Fibroblast of skin of scalp (primary cell): ENCODE measurements at places on chromosomes 3 and 15.

DNA sequence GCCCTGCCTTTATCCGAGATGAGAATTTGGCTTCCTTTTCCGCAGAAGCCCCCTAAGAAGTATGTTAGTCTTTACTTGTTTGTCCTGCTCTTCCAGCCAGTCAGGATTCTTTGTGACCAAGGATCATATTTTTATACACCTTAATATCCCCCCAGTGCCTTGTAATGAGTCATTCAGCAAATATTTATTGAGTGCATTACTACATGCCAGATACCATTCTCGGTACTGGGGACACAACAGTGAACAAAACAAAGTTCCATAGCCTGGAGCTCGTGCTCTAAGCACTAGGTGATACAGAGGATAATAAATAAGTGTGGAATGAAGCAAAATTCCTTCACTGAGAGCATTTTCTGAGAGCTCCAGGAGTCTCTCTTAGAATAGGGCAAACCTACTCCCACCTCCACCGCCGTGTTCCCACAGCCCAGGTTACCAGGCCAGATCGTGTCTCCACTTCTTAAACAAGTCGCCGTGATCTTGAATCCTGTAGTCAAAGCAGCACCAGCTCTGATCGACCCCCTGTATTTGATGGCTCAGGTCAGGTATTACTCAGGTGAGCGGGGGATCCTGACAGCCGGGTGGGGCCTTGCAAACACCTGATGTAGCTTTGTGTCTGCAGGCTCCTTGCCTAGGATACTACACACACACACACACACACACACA lies 18.5 kb downstream of the TTC21A start:
- DNase-seq = peak; percentile 36

DNA sequence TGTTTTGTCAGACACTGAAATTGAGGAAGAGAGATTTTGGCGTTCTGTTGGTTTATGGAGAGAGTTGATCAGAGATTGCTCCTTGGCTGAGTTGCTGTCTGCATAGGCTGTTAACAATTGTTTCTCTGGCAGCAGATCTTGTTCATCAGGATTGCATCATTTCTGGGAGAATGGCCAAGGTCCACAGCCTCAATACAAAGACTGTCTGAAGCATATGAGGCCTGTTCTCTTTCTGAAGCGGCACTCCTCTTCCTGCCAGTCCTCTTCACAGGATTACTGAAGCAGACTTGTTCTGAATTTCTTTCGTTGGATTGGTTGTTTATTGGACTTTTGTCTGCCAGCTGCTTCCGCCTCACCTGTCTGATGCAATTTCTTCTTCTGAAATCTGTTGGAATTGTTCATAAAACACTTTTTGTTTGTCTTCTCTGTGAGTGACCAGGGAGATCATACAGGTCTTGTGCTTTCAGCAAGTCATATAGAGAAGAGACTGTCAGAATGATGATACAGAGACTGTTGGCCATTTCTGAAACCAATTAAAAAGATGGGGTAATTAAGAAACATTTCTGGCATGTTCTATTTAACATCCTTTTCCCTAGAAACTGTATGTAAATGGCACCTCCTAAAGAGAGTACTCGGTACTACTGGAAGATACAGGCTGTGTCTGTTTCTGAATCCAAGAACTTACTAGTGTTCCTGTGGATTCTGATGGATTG lies 25.5 kb downstream of the SETD5 start:
- peak; percentile 98 for DNase-seq

GRCh38 chr15:90414408-90415028 lies 26.5 kb downstream of the IQGAP1 start:
- peak; percentile 92 for DNase-seq

GRCh38 chr15:62482785-62483429 lies 317.8 kb upstream of the C2CD4B start:
- DNase-seq = peak; percentile 62

DNA sequence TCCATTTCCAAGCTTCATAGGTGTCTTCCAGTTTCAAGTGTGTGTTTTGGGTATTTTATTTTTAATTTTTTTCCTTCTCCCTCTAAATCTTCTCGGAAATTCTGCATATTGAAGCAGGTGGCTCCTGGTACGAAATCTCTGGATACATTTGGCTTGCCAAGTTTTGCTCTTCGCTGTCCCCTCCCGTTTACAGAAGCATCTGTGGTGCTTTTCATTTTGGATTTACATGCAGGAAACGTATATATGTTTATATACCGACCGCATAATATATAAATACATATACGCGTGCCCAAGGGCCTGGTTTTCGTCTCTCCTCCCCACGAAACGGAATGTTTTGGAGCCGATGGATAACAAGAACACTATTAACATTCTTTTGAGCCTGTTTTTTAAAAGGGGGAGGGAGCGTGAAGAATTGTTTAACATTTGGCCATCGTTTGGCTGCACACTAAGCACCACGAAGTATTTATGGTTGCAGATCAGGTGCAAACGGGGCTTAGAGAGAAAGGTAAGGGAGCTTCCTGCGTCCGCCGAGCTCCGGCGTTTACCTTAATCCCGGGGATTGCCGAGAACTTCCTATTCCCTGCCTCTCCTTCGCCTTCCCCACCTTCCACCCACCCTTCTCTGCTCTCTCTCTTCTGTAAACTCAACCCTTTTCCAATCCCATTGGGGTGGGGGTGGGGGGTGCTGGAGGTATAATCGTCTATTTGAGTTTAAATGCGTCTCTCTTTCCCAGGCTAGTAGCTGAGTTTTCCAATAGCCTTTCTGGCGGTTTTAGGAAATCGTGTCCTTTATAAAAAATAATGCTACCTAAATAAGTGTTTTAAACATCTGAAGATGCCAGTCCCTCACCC lies 1.1 kb upstream of the NLGN1 start:
- no peak for DNase-seq

- DNase-seq = no peak
Observed at GRCh38 chr3:79310016-79310415, 457.8 kb downstream of the ROBO1 start.

- no peak for DNase-seq
Observed at GRCh38 chr3:38560996-38561717, 65.0 kb downstream of the EXOG start.

DNA sequence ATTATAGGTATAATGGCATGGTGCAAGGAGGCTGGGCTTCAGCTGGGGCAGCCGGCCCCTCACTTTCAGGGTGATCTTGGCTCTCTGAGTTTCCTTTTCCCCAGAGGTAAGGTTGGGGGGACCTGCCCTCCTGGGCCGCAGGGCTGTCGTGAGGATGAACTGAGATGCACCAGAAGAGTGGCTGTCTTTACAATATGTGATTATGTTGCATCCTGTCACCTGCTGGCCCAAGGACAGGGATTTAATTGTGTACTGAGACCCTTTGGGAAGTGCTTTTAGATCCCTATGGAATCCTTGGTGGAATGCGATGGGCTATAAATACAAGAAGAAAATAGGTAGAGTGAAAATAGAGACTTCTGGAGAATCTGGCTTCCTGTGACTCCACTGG lies 22.1 kb downstream of the ANAPC13 start:
- no peak for DNase-seq

DNA sequence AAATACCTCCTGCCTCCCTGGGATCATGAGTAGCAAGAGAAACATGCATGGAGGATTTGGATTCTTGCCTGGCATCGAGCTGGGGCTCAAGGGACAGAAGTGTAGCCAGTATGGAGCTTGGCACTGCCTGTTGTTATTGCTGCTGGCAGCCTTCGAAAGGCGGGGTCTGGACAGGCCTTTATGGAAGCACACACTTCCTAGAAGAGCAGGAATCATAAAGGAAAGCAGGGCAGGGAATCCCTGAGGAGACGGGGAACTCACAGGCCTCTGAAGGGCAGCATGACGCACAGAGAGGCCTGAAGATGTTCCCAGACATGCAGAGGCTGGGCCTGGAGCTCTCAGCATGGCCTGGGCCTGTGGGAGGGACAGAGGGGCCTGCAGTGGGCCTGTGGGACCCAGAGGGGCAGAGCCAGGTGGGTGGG lies 18.6 kb upstream of the SLC41A3 start:
- DNase-seq = peak; percentile 68

GRCh38 chr3:188389711-188390342 lies 235.9 kb downstream of the LPP start:
- DNase-seq = no peak

- no peak for DNase-seq
Observed at GRCh38 chr15:67227846-67228245, 26.6 kb downstream of the AAGAB start.

- peak; percentile 28 for DNase-seq
Observed at GRCh38 chr3:16378920-16379319, 113.9 kb downstream of the OXNAD1 start.

GRCh38 chr3:30294241-30294667 lies 312.1 kb upstream of the TGFBR2 start:
- DNase-seq = peak; percentile 88

GRCh38 chr3:39126532-39127071 lies 19.1 kb downstream of the TTC21A start:
- DNase-seq = peak; percentile 68

- DNase-seq = peak; percentile 63
Observed at GRCh38 chr15:85388566-85389305, 8.3 kb downstream of the AKAP13 start.

DNA sequence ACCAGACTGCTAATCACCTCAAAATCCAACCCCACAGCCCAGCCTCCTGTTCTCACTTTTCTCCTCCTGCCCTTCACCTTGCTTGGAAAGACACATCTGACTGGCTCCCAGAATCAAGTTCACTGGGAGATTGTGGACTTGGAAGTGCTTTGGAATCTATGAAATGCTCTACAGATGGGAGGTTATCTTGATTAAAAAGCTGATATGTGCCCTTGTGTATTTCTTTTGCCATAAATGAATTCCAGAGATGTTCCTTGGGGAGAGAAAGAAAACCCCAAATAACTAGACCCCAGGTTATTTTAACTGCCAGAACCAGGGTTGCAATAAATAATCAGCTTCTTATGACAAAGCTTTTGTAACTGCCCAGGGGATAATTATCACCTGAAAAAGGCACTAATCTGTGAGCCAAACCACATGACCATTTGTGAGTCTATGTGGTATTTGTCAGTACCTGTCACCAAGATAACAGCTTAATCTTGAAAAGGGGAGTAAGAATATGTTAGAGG lies 21.7 kb upstream of the ARHGEF3 start:
- no peak for DNase-seq

DNA sequence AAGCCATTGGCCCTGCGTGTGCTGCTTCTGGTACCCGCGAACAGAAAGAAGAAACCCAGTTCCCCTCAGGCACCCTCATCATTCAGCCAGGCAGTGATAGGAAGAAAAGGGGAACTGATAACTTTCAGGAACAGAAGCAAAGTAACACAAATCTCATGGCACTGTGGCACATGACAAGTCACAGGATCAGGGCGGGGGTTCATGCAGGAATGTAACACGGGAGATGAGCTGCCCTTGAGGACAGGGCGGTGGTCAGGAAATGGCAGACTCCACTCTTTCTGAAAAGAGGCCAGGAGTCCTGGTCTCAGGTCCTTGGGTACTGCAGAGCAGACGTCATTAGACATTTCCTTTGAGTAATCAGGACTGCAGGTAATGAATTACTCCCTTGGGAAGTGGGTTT lies 95.5 kb downstream of the CCNL1 start:
- DNase-seq = no peak

- peak; percentile 93 for DNase-seq
Observed at GRCh38 chr15:33098094-33099058, 96.1 kb downstream of the FMN1 start.

DNA sequence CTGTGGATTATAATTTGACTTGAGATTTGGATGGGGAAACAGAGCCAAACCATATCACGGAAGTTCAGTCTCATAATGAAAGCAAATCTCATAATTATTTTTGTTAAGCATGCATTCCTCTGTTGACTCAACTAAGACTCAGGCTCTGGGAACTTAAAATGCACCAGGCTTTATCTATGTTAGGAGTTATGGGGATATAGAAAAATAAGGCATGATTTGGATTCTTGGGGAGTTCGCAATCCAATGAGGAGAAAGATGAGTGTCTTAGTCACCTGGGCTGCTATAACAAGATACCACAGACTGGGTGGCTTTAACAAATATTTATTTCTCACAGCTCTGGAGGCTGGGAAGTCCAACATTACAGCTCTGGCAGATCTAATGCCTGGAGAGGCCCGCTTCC lies 89.4 kb upstream of the TJP1 start:
- DNase-seq = no peak

GRCh38 chr3:150277444-150277843 lies 130.7 kb upstream of the TSC22D2 start:
- DNase-seq = no peak

GRCh38 chr3:48544141-48544540 lies 12.5 kb downstream of the PFKFB4 start:
- no peak for DNase-seq

- no peak for DNase-seq
Observed at GRCh38 chr3:165544432-165544831, 292.8 kb downstream of the BCHE start.

GRCh38 chr15:58016581-58017175 lies 48.8 kb downstream of the ALDH1A2 start:
- DNase-seq = no peak

GRCh38 chr3:141306922-141307321 lies 61.4 kb upstream of the ZBTB38 start:
- no peak for DNase-seq

DNA sequence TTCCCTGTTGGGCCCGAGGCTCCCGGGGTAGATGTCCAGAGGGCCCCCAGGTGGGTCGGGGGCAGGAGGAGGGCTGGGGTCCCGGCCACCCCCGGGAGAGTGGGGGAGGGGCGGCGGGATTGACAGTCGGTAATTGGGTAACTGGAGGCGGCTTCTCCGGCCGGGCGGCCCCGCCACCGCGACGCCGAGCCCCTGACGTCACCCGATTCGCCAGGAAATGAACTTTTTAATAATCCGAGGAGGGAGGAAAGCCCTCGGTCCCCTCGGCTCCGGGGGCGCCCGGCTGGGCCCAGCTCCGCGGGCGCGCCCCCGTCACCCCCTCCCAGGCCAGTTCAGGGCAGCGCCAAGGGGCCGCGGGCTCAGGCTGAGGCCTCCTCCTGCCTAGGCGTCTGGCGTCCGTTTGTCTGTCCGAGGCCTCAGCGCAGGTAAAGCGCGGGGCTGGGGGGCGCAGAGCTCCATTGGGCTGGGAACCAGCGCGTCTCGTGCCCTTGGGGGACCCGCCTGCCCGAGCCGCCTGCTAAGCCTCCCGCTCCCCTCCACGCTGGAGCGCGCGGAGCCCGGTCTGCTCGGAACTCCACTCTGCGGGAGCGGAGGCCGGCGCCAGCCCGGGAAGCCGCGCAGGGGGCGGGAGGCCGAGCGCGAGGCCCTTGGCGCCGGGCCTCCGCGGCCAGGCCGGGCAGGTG lies 3.9 kb downstream of the GATA2 start:
- DNase-seq = no peak

- DNase-seq = no peak
Observed at GRCh38 chr3:195251336-195252065, 19.5 kb downstream of the XXYLT1 start.

DNA sequence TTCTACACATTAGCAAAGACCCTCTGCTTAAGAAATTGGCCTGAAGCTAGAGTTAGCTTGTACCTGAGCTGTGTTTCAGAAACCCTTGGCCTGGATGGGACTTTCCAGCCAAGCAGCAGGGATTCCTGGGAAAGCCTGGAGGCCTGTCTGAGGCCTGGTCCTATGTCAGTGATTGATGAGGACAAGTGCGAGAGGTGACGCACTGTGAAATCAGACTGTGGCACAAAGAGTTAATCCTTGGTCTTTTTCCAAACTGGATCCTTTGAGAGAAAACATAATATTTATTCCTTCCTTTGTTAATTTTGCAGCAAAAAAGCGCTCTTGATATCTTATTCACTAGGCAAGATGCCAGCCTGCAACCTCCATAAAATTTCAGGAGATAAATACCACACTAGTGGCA lies 225.0 kb upstream of the ATP11B start:
- no peak for DNase-seq

GRCh38 chr3:148682997-148683396 lies 14.7 kb upstream of the AGTR1 start:
- no peak for DNase-seq

- no peak for DNase-seq
Observed at GRCh38 chr3:5675319-5675718, 487.8 kb downstream of the EDEM1 start.
